ENCODE measurements at places on chromosomes 2 and 18. TPM values are rescaled to one million over a fixed set of nuclear protein-coding genes. Genes with fewer than 3 reads are reported as not detected.

DNA sequence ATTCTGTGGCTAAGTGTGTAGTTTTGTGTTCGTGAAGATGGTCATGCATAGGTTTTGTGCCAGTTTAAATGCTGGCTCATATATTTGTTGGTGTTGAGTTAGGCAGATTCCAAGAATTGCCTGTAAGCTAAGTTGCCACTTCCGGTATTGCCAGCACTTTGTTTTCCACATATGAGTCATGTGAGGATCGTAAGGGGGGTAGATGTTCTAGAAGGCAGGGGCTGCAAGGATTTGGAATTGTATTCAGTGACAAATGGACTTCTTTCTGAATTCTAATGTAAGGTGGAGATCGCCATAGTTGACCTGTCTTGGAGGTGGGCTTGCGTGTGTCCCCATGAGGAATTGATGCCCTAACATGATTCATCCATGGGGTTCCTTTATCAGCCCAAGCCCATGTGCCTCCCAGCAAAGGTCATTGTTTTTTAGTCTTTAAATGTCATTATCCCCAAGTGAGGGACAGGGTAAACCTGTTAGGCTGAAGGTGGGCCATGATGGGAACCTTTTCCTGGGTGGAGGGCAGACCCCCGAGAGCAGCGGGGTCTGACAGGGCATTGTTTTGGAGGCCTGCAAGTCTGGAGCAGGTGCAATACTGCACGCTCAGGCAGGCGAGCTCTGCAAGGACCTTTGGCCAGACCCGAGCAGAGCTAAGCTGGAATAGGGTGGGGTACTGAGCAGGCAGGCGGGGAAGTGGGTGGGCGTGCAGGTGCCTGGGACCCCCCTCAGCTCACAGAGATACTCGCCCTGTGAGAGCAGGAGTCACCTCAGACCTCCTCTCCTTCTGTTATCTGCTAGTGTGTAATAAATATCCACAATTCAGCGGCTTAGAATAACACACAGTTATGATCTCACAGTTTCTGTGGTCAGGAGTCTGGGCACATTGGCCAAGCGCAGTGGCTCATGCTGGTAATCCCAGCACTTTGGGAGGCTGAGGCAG, 77.4 kb downstream of the LRRFIP1 start:
- peaks cover 23% of the 10 kb centered on the region for H3K36me3 ChIP-seq
- H3K27me3 ChIP-seq, result no peaks in the 10 kb centered on the region
- DNase-seq, result peak; percentile 41
- peaks cover 77% of the 10 kb centered on the region for H3K4me1 ChIP-seq
- peak overlapping the region; percentile 98 for H3K27ac ChIP-seq

DNA sequence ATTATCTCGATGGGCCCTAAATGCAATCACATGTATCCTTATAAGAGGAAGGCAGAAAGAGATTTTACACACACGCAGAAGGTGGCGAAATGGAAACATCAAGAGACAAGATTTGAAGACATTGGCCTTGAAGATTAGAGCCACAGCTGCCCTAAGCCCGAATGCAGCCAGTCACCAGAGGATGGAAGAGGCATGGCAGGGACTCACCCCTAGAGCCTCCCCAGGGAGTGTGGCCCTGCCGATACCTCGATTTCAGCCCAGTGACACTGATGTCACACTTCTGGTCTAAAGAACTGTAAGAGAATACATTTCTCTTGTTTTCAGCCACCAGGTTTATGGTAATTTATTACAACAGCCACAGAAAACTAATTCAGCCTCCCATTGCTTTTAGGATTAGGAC, 17.4 kb downstream of the TTC39C start:
- no peak for DNase-seq
- peak overlapping the region; percentile 16 for H3K27ac ChIP-seq
- peaks cover 81% of the 10 kb centered on the region for H3K4me1 ChIP-seq
- H3K27me3 ChIP-seq, result no peaks in the 10 kb centered on the region
- peaks cover 8% of the 10 kb centered on the region for H3K36me3 ChIP-seq
- H3K4me3 ChIP-seq, result no peak overlapping the region

- H3K4me1 ChIP-seq, result no peaks in the 10 kb centered on the region
- no peak for DNase-seq
- H3K36me3 ChIP-seq, result no peaks in the 10 kb centered on the region
- H3K27me3 ChIP-seq, result no peaks in the 10 kb centered on the region
Measured at GRCh38 chr2:76642129-76642528, 880.0 kb downstream of the LRRTM4 start.

The FAM237A gene
- total RNA-seq, result not detected

The RPRM gene
- not detected for total RNA-seq

The TBR1 gene
- not detected for total RNA-seq

- no peak overlapping the region for H3K4me3 ChIP-seq
- peaks cover 48% of the 10 kb centered on the region for H3K4me1 ChIP-seq
Measured at GRCh38 chr18:76376668-76377358, 118.2 kb downstream of the ZNF516 start.

DNA sequence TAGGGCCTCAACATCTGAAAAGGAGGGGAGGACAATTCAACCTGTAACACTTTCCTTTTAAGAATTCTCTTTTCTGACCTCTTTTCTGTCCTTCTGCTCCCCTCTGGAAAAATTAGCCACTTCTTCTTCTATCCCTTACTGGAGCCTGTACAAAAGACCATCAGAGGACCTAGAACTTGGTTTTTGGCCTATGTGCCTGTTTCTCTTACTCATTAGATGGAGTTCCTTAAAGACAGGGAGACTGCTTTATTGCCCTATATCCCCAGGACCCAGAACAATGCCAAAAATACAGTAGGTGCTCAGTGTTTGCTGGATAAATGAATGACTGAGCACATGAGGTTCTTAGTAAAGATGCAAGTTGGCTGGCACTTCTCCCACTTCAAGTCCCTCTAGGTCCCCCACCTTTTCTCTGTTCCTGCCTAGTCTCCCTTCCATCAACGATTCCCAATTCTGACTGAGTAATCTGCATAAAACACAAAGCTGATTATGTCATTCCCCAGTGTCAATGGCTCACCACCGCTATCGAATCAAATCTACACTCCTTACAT, 114.2 kb downstream of the DDX1 start:
- peaks cover 8% of the 10 kb centered on the region for H3K27me3 ChIP-seq
- no peak for DNase-seq
- H3K4me1 ChIP-seq, result no peaks in the 10 kb centered on the region
- no peaks in the 10 kb centered on the region for H3K36me3 ChIP-seq
- no peak overlapping the region for H3K4me3 ChIP-seq
- H3K27ac ChIP-seq, result no peak overlapping the region

The MPV17 gene
- 86.0 TPM for total RNA-seq

- H3K27me3 ChIP-seq, result no peaks in the 10 kb centered on the region
- peaks cover 9% of the 10 kb centered on the region for H3K4me1 ChIP-seq
- peaks cover 2% of the 10 kb centered on the region for H3K36me3 ChIP-seq
Measured at GRCh38 chr18:79890674-79891073, 60.8 kb downstream of the SLC66A2 start.

DNA sequence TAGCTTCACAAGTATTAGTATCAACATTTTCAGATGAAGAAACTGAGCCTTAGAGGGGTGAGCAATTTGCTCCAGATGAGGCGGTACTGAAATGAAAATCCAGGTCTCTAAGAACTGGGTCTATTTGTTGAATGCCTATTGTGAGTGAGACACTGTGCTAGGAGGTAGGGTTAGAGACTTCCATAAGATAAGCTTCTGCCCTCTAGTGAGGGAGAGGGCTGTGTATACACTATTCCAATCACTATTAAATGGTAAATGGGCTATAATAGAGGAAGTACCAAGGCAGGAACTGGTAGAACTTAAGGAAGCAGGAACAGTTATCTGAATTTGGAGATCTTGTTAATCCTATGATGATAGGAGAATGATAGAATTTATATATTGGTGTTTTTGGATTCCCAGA, 23.6 kb upstream of the GLS start:
- DNase-seq, result no peak
- peaks cover 12% of the 10 kb centered on the region for H3K4me1 ChIP-seq
- no peaks in the 10 kb centered on the region for H3K27me3 ChIP-seq
- H3K4me3 ChIP-seq, result no peak overlapping the region
- peaks cover 10% of the 10 kb centered on the region for H3K36me3 ChIP-seq
